Cardiac septum (tissue), 1 donor: ENCODE measurements at places on chromosomes 13 and 19.

- no peak for DNase-seq
Measured at GRCh38 chr13:110855363-110855762, 59.5 kb downstream of the ANKRD10 start.

DNA sequence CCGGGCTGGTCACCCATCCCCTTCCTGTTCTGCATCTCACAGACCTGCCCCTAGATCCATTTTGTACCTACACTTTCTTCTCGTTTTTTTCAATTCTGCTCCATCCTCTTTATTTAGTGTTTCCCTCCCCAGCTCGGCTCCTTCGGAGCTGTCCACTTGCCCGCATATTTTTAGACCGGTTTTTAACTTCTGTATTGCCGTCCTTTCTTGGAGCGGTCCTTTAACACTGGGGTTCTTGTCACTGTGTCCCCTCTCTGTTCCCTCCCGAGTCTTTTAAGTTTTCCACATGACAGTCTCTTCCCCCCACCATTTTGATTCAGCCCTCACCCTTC lies 1.7 kb downstream of the ARHGAP35 start:
- no peak for DNase-seq

GRCh38 chr19:35498984-35499527 lies 8.8 kb upstream of the KRTDAP start:
- no peak for DNase-seq

DNA sequence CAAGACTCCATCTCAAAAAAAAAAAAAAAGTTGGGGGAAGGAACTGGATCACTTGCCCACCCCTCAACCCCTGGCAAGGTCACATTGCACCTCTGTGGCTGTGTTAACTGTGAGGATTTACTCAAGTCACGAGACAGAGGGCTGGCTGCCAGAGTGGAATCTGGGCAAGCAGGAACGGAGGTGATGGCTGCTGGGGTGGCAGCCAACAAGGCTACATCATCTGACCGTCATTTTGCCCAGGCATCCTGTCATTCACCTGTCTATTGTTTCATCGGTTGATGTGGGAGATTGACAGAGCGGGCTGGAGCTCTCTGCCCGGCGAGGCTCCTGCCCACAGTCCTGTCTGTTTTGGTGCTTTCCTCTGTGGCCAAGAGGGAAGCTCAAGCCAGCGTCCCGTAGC lies 75.7 kb downstream of the DPF1 start:
- no peak for DNase-seq

DNA sequence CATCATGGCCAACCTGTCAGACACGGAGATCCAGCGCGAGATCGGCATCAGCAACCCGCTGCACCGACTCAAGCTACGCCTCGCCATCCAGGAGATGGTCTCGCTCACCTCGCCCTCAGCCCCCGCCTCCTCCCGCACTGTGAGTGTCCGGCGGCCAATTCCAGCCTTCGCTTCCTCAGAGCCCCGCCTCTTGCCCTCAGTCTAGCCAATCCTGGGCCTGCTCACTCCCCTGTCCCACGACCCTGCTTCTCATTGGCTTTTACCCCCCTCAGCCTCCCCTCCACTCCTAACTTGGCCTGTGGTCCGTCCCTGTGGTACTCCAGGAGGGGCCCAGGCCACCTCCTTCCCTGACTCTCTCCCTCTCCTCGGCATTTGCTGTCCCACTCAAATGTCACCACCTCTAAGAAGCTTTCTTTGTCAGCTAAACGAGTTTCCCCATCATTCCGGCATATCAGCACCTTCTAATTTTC lies 12.3 kb downstream of the HRC start:
- DNase-seq: peak; percentile 94

DNA sequence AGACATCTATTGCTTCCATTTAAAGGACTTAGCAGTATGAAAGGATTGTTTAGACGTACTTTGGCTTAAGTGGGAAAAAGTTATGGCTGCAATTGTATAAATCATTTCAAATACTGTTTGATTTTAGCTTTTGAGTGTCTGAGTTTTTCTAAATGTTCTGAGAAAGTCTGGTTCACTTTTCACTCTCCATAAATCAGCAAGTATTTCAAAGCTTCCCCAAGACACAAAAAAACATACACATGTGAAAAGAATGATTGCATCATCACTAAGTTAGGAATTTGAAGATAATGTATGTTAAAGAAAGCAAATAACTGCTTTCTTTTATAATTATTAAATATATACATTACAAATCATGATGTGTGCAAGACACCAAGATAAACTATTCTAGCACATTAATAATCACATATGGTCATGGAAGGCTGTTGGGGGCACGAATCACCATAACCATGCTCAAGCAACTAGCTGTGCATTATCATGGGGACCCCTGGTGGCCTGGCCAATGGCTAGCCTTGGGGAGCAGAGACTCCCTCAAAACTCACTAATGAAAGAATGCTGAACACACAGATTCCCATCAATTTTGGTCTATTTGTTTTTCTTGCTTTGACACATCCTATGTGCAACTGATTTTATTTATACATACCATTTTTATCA lies 111.1 kb downstream of the MIPEP start:
- DNase-seq: no peak

DNA sequence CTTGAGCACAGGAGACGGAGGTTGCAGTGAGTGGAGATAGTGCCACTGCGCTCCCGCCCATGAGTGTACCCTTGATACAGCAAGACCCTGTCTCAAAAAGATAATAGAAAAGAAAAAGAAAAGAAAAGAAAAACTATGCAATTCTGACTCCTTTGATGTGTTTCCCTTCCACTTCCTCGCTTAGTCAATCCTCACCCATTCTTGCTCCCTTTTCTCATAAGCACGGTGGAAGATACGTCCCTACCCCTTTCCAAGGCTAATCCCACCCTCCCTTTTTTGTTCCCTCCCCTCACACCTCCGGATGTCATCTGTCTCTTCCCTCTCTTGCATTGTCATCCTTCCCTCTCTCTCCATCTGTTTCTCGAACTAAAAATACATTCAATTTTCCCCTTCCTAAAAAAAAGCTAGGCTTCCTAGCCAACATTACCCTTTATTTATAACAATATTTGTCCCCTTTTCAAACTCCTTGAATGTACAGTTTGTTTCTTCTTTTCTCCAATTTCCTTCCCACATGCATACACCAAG lies 40.5 kb upstream of the ITM2B start:
- no peak for DNase-seq

- no peak for DNase-seq
Measured at GRCh38 chr13:109764470-109765291, 21.7 kb downstream of the IRS2 start.

- DNase-seq: no peak
Measured at GRCh38 chr13:44837250-44837649, 152.0 kb downstream of the NUFIP1 start.
